Cerebellum (tissue), 4 donors: ENCODE measurements at places on chromosomes 5 and 9. TPM values are rescaled to one million over a fixed set of nuclear protein-coding genes. Genes with fewer than 3 reads are reported as not detected.

DNA sequence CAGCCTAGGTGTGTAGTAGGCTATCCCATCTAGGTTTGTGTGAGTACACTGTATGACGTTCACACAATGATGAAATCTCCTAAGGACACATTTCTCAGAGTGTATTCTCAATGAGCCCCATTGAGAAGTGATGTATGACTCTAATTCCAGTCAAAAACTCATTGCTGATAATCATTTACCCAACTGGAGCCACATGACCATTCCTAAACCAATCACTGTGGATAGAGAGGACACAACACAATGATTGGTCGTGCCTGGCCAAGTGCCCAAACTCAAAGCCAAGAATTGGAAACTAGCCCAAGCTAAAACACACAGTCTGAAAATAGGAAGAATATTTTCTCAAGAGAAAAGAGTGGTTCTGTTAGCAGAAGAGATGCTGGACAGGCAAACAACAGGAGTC is 191.2 kb downstream of the ZNF462 start:
- DNase-seq, result no peak

DNA sequence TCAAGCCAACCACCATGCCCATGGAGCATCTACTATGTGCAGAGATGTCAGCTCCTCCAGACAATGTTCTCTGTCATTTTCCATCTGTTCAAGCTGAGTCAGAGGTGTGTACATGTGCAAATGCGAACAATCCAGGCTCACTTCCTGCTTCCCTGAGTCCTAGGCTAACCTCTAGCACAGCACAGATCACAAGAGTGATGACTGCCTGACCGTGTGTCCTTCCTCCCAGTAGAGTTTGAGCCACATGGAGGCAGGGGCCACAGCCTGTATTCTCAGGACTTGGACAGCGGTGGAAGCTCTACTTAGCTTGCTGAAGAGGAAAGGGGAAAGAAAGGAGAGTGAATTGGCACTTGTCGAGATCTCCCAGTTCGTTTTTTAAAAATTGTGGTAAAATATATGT is 87.2 kb downstream of the KCNIP1 start:
- no peak for DNase-seq

GRCh38 chr5:176625512-176625911 is 4.8 kb downstream of the SNCB start:
- no peak for DNase-seq

GRCh38 chr5:178106556-178107239 is 6.6 kb upstream of the N4BP3 start:
- DNase-seq, result no peak

- no peak for DNase-seq
Measured at GRCh38 chr9:70261131-70261870, 2.5 kb downstream of the SMC5 start.

DNA sequence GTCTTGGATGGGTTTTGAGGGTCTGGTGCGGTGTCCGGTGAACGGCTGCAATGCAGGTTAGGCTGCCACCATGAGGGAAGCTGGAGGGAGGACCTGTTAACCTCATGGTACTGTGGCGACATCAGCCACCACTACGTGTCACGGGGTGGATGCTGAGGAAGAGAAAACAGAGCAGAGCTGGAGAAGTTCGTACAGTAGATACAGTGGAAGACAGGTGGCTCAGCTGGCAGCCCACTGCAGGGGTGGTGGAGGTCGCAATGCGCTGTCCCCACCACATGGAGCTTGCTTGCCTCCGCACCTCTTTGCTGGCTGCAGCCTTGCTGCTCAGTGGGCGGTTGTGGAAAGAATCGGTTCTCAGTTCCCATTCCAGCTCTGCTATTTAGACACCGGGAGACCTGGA is 2.8 kb downstream of the DCANP1 start:
- DNase-seq, result no peak

- DNase-seq, result no peak
Measured at GRCh38 chr5:138922494-138922893, 47.4 kb upstream of the LRRTM2 start.

DNA sequence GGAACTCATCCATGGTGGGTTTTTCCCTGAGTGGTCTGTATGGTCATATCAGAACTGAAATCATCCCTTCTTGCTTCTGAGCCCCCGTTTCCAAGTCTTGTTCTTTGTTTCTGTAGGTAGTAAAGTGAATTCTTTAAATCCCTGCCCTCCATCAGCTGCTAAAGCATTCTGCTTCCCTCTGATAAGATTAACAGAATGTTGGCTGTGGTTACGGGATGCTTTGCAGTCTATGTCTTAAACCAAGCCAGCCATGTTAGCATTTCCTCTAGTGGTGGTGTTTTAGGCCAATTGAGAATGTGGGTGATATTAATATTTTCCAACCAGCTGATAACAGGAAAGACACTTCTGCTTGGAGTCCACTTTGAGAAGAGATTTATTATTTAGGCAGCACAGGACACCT is 22.0 kb upstream of the KCNIP1 start:
- no peak for DNase-seq

GRCh38 chr5:138914338-138914737 is 39.2 kb upstream of the LRRTM2 start:
- DNase-seq, result no peak

GRCh38 chr5:24512423-24512822 is 132.4 kb downstream of the CDH10 start:
- DNase-seq, result no peak

FOXD4L3 gene
- total RNA-seq, result not detected

BTNL8 gene
- not detected for total RNA-seq

OBP2B gene
- not detected for total RNA-seq
